ENCODE measurements at places on chromosomes 7 and 10.
A peak's percentile ranks its signal among the peaks of the same experiment; 100 is the strongest.

GRCh38 chr7:154729056-154729455 is 273.9 kb downstream of the PAXIP1 start:
- DNase-seq: no peak

GRCh38 chr7:2123360-2123759 is 109.4 kb downstream of the MAD1L1 start:
- no peak for DNase-seq

GRCh38 chr10:109379186-109379585 is 544.1 kb downstream of the XPNPEP1 start:
- DNase-seq: no peak

GRCh38 chr10:36526033-36526432 is 599.4 kb upstream of the ANKRD30A start:
- no peak for DNase-seq

DNA sequence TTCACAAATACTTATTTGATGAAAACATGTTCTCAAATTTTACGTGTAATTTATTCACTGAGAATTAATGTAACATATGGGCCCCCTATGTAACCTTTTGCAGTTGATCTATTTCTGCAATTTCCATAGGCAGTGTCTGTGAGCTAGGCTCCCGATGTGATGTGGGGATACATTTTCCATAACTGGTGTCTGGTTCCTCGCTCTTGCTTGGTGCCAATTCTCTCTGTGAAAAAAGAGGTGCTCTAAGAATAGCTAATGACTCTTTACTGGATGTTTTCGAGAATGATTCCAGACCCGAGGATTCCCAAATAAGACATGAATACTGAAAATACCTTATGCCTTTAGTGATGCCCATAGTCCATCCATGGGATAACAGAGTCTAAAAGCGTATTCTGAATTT is 286.7 kb upstream of the FZD8 start:
- no peak for DNase-seq

- DNase-seq: peak; percentile 99
Measured at GRCh38 chr10:56537984-56538383, 176.9 kb upstream of the ZWINT start.

GRCh38 chr7:4797858-4798705 is 22.7 kb downstream of the AP5Z1 start:
- DNase-seq: no peak

- DNase-seq: no peak
Measured at GRCh38 chr10:113961182-113962031, 82.3 kb upstream of the ADRB1 start.

DNA sequence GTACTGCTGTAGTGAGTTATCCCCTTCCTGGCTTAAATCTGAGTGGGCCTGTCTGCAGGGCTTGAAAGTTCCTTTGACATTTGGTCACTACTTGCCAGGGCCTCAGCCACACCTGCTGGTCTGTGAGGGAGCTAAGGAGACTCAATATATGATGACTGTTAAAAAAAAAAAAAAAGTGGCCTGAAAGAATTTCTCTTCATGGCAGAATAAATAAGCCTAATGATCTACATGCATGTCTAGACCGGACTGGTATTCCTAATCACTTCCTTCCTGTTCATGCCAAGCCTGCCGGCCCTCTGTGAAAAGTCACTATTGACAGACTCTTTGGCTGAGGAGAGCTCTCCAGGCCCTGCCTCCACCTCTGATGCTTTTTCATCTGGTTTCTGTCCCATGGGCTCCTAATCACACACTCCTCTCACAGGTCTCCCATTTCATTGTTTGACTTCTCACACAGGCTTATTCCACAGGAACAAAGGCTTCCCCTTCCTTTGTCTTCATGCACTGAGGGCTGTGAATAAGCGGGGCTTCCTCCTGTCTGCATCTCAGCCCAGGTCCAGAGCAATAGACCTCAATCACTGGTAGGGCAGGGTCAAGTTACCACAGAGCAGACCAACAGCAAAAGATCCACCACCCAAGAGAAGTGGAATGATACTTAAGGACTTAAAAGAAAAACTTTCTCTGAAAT is 99.1 kb upstream of the SEC61G start:
- peak; percentile 22 for DNase-seq

DNA sequence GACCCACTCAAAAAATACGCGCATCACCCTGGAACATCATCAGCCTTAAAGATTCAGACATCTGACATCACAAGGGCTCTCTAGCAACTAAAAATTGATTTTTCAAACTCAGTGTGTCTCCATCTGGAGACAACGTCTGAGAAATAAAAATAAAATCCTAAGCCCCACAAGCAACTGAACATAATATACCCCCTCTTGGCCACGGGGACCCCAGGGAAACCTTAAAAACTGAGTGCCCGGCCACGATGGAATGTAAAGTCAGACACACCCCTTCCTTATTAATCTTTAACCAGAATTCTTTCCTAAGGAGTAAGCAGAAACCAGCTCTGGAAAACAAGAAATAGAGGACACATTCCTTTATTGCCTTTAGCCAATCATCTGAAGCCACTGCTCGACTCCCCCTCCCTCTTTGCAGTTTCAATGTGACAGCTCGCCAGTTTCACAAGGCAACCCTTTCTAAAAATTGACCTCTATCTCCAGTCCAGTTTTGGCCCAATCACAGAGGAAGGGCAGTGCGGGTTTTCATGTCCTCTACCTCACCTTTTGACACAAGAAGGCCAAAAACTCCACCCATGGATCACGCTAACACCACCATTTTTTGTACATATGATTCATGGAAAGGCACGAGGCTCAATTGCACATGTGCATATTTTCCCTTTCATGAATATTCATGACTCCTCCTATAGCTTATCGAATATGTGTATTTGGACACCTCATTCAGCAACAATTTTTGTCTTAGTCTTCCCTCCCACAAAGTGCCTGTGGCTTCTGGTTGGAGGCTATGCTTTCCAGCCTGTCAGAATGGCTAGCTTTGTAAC is 24.2 kb downstream of the IFIT3 start:
- DNase-seq: peak; percentile 99

DNA sequence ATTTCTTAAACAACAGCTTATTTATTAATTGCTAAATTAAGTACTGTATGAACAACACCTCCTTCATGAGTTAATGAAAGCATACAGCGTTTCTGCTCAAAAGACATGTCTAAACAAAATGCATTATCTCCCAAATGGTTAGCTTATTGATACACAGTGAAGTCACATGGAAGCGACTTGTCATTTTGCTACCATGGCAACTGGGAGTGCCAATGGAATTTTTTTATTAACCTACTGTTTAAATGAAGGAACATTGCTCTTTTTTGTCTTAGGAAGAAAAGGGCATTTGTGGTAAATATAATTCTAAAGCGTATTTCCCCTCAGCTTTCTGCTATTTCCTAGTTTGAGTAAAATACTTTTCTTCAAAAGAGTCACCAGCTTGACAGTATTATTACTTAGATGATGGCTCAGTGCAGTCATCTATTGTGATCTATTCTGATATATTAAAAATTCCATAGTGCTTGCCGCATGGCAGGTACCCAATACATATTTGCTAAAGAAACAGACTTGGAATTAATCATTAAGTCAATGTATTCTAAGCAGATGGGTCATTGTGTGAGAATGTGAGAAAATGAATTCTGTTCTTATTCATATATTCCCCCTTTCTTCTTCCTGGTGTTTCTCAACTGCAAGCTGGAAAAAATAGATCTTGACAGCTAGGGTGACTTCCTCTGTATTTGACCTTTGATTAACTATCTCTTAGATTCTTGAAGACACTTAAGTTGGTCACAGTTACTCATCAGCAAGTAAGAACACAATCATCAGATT is 818.3 kb downstream of the MAGI2 start:
- no peak for DNase-seq

DNA sequence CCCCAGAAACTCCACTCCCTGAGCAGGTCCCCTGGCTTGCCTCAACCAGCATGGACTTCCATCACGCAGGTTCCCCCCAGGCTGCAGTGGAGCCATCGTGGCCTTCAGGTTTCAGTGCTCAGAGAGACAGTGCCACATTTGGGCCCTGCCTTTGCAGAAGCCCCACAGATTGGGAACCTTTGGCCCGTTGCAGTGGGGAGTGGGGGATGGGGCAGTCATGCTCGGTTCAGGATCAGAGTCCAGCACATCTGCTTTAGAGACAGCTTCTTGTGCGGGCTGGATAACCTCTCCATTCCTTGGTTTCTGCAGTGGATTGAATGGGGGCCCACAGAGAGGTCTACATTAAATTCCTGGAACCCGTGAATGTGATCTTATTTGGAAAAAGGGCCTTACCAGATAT is 183.9 kb downstream of the EBF3 start:
- DNase-seq: no peak

DNA sequence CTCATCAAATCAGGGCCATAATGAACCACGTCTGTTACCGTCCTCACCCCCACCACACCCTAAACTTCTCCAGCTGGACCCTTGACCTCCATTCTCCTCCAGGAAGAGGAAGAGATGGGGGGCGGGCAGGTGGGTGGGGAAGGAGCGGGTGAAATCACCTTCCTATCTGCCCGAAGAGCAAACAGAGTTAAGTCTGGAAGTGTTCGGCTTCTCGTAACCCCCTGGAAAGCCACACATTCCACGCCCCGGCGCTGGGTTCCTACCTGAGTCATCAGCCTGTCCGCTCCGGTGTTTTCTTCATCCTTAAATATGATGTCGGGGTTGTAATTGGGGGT is 736 bp downstream of the SHH start:
- DNase-seq: peak; percentile 45

GRCh38 chr7:105429746-105430612 is 41.3 kb upstream of the SRPK2 start:
- peak; percentile 94 for DNase-seq

GRCh38 chr10:86547296-86547695 is 25.7 kb upstream of the WAPL start:
- no peak for DNase-seq

DNA sequence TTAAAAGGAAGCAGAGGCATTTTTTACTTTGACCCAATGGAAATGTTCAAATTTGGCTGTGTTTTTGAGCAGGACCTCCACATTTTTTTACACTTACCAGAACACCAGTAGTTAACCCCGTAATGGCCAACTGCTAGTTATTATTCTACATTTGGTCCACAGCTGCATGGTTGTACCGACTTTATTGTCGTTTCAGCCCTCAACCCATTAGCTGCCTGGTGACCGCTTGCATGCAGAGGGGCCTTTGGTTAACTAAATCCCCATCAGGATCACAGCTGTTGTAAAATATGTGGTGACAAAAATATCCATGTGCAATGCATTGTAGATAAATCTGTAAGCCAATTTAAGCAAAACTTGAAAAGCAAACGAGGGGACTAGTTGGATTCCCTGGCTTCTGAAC is 342.2 kb upstream of the MEOX2 start:
- DNase-seq: no peak

GRCh38 chr7:4144172-4144701 is 537.9 kb upstream of the FOXK1 start:
- DNase-seq: no peak

DNA sequence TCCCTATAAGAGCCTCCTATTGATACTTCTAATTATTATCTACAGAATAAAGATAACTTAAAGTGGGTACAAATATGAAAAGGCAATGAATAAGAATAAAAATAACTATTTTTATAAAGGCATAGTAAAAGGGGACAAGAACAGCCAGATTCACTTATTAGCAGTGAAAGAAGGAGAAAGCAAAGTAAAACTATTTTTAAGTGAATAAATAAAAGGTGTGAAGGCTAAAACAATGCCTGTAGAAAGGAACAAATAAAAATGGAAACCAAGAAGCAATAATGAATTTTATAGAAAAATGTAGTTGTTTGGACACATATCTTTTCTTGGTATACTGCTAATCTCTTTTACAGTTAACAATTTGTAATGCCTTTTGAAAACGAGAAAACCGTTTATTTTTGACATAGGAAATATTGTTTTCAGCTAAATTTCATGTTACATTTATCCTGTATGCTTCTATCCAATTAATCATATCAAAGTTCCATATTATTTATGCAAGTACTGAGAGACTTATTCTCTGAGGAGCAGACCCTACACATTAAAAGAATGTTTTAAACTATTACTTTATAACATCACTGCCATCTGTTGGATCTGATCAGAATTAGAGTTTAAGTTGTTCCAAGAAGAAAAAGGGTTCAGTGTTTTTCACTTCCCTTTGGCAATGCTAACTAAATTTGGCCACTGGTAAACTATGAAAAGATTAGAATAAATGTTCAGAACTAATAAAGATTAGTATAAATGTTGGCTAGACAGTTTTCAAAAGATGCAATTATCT is 59.1 kb downstream of the ARMC3 start:
- DNase-seq: peak; percentile 60

- DNase-seq: peak; percentile 85
Measured at GRCh38 chr7:28984631-28985030, 26.5 kb upstream of the TRIL start.

DNA sequence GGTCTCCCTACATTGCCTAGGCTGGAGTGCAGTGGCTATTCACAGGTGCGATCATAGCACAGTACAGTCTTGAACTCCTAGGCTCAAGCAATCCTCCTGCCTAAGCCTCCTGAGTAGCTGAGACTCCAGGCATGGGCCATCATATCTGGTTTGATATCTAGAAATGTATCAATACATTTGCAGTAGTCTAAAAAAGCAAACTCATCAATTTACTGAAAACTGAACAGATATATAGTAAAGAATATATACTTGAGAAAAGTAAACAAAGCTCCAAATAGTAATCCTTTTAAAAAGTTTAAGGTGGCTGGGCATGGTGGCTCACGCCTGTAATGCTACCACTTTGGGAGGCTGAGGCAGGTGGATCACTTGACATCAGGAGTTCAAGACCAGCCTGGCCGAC is 57.1 kb upstream of the KMT2C start:
- no peak for DNase-seq

DNA sequence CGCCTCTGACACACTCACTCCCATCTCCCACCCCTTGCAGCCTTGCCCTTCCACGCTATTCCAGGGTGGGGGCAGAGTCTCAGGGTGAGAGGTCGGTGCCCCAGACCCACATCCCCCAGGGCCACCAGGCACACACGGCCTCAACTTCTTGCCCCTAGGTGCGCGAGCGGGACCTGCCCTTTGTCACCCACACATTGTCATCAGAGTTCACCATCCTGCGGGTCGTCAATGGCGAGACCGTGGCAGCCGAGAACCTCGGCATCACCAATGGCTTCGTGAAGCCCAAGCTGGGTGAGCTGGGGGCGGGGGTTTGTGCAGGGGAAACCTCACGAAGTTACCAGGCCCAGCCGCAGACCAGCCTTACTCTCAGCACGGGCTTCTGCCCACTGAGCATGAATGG is 53.3 kb downstream of the CASTOR2 start:
- no peak for DNase-seq

- no peak for DNase-seq
Measured at GRCh38 chr10:68095153-68095552, 14.1 kb upstream of the MYPN start.

GRCh38 chr10:132748545-132749370 is 37.2 kb downstream of the NKX6-2 start:
- no peak for DNase-seq

Data from renal cortical epithelial cell (primary cell).